ENCODE measurements at places on chromosomes 6 and 20. TPM values are rescaled to one million over a fixed set of nuclear protein-coding genes. Genes with fewer than 3 reads are reported as not detected.

- H3K4me1 ChIP-seq, result peaks cover 15% of the 10 kb centered on the region
- H3K27me3 ChIP-seq, result peaks cover 5% of the 10 kb centered on the region
- H3K27ac ChIP-seq, result no peak overlapping the region
- DNase-seq, result no peak
- H3K4me3 ChIP-seq, result no peak overlapping the region
Observed at GRCh38 chr6:110322874-110323242, 35.3 kb downstream of the METTL24 start.

DNA sequence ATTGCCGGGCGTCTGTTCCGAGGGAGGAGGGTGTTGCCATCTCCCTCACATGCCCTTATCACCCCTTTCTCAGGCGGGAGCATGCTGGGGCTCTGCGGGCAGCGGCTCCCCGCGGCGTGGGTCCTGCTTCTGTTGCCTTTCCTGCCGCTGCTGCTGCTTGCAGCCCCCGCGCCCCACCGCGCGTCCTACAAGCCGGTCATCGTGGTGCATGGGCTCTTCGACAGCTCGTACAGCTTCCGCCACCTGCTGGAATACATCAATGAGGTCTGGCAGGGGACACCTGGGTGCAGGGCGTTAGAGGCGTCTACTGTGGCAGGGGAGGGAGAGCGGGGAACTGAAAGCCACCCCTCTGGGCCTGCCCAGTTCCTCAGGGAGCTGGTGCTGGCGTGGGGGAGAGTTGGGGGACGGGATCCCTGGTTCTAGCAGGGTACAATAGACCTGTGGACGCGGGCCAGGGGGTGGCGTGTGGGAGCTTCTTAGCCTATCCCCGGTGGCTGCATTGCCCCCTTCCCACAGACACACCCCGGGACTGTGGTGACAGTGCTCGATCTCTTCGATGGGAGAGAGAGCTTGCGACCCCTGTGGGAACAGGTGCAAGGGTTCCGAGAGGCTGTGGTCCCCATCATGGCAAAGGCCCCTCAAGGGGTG, 697 bp downstream of the PPT2 start:
- H3K4me3 ChIP-seq, result peak overlapping the region; percentile 99
- peaks cover 17% of the 10 kb centered on the region for H3K36me3 ChIP-seq
- peaks cover 10% of the 10 kb centered on the region for H3K27me3 ChIP-seq

DNA sequence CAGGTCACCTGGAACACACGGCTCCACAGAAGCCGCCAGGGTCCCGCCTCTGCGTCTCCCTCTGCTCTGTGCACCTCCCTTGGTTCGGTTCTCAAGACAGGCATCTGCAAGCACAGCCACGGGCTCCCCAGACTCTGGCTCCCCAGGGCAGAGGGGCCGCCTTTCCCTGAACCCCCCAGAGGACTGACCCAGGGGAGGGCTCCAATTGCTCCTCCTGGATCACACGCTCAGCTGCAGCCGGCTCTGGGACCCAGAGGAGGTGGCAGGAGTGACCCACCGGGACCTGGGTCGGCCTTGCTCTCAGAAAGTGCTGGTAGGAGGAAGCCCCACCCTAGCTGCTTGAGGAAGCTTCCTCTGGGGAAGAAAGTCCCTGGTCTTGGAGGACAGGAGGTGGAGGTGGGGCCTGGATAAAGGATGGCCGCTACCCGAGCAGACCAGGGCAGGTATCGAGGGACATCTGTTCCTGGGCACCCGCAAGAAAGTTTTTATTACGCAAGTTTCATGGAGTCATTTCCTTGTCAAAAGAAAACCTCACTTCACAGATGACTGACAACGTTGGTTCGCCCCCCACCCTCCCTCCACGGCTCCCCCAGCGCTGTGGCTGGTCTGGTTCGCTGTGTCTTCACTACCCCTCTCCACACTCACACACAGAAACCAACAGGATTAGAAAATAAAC, 103.9 kb upstream of the AFDN start:
- DNase-seq, result no peak
- H3K4me3 ChIP-seq, result no peak overlapping the region
- no peaks in the 10 kb centered on the region for H3K27me3 ChIP-seq
- peaks cover 18% of the 10 kb centered on the region for H3K4me1 ChIP-seq
- no peak overlapping the region for H3K27ac ChIP-seq
- no peaks in the 10 kb centered on the region for H3K36me3 ChIP-seq

DNA sequence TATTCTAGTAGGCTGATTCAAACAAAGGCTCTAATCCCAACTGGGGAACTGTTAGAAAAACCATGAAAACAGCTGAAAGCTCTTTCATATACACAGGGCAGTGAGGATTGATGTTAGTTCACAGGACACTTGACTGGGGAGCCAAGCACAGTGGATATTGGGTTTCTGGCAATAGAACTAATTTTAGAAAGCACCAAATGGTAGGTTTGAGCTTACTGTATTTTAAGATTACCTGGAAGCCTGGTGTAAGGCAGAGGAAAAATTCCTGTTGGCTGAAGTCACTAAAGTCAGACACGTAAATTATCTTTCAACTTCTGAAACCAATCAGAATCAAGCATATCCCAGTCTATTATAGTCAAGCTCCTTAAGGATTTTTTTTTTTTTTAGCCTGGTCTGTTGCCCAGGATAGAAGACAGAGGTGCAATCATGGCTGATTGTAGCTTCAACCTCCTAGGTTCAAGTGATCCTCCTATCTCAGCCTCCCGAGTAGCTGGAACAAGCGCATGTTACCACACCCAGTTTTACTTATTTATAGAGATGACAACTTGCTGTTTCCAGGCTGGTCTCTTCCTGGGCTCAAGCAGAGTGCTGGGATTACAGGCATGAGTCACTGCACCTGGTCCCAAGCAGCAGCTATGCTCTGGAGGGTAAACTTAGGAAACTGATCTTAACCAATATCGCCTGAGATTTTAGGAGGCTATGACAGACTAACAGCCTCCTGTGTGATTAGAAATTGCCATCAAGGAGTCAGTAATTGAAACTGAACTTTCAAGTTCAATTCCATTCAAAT, 32.5 kb upstream of the SYNCRIP start:
- peaks cover 3% of the 10 kb centered on the region for H3K27me3 ChIP-seq
- H3K27ac ChIP-seq, result no peak overlapping the region
- H3K4me1 ChIP-seq, result peaks cover 23% of the 10 kb centered on the region

DNA sequence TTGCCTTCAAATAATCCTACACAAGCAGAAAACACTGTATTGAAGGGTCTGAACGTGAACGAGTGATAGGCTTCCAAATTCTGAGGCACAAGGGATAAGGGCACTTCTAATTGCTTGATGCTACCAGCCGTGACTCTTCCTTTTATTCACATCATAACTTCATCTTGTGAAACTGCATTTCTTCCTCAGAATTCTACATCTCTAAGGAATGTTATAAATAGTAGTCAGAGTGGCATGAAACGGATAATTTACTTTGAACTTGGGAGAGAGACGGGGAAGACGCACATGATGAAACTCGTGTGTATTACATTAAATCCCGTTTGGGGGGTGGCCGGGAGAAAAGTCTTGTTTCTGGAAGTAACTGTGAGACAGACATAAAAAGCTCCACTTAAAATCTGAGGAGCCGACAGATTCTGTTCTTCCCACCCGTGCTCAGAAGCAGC, 754 bp downstream of the HDDC2 start:
- peaks cover 49% of the 10 kb centered on the region for H3K4me1 ChIP-seq
- peak overlapping the region; percentile 93 for H3K27ac ChIP-seq
- H3K4me3 ChIP-seq, result peak overlapping the region; percentile 79
- peaks cover 7% of the 10 kb centered on the region for H3K36me3 ChIP-seq

DNA sequence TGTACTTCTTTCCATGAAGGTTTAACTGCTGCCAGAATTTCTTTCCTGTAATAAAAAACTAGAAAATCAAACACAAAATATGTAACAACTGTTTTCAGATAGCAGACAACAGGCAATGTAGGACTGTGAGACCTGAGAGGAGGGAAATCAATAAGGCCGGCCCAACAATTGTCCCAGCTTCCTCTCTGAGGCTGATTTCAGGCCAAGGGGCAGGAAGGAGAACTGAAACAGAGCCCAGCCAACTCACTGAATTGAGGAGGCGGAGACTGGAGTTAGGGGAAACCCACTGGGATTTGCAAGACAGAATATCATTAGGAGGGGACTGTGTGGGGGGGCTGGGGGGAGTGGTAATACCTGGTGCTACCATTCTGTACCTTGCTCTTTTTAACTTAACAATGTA, 42.2 kb downstream of the FLRT3 start:
- H3K27ac ChIP-seq, result no peak overlapping the region
- peak; percentile 22 for DNase-seq
- peaks cover 4% of the 10 kb centered on the region for H3K27me3 ChIP-seq
- H3K36me3 ChIP-seq, result no peaks in the 10 kb centered on the region
- peaks cover 5% of the 10 kb centered on the region for H3K4me1 ChIP-seq
- H3K4me3 ChIP-seq, result no peak overlapping the region

DNA sequence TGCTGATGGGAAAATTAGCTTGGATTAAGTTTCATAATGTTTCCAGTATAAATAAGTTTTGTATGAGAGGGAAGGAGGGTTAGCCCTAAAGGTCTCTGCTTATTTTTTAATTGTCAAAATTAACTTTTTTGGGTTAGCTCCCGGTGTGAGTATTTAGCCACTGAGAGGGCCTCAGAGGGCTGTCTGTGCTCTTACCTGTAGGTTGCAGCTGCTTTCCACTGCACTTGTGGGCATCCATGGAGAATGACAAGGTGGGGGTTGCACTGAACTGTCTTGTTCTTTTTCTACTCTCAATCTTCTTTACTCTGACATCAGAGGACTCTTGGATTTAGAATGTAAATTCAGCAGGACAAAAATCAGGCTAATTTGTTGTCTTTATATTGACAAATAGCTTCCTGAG, 81.4 kb downstream of the CD164 start:
- no peak overlapping the region for H3K27ac ChIP-seq
- no peak overlapping the region for H3K4me3 ChIP-seq
- H3K4me1 ChIP-seq, result peaks cover 63% of the 10 kb centered on the region
- peaks cover 2% of the 10 kb centered on the region for H3K27me3 ChIP-seq
- H3K36me3 ChIP-seq, result no peaks in the 10 kb centered on the region
- no peak for DNase-seq

- H3K36me3 ChIP-seq, result no peaks in the 10 kb centered on the region
- no peak for DNase-seq
- H3K27me3 ChIP-seq, result no peaks in the 10 kb centered on the region
- peaks cover 10% of the 10 kb centered on the region for H3K4me1 ChIP-seq
- no peak overlapping the region for H3K4me3 ChIP-seq
- no peak overlapping the region for H3K27ac ChIP-seq
Observed at GRCh38 chr6:104413767-104414166, 446.0 kb downstream of the HACE1 start.

GRCh38 chr20:50635676-50636600, 55.4 kb downstream of the RIPOR3 start:
- peaks cover 10% of the 10 kb centered on the region for H3K27me3 ChIP-seq
- DNase-seq, result peak; percentile 89
- no peaks in the 10 kb centered on the region for H3K36me3 ChIP-seq

- H3K27me3 ChIP-seq, result no peaks in the 10 kb centered on the region
- H3K4me1 ChIP-seq, result peaks cover 33% of the 10 kb centered on the region
- peak overlapping the region; percentile 6 for H3K4me3 ChIP-seq
- no peak overlapping the region for H3K27ac ChIP-seq
Observed at GRCh38 chr6:28393912-28394662, 5.5 kb downstream of the ZSCAN12 start.

DNA sequence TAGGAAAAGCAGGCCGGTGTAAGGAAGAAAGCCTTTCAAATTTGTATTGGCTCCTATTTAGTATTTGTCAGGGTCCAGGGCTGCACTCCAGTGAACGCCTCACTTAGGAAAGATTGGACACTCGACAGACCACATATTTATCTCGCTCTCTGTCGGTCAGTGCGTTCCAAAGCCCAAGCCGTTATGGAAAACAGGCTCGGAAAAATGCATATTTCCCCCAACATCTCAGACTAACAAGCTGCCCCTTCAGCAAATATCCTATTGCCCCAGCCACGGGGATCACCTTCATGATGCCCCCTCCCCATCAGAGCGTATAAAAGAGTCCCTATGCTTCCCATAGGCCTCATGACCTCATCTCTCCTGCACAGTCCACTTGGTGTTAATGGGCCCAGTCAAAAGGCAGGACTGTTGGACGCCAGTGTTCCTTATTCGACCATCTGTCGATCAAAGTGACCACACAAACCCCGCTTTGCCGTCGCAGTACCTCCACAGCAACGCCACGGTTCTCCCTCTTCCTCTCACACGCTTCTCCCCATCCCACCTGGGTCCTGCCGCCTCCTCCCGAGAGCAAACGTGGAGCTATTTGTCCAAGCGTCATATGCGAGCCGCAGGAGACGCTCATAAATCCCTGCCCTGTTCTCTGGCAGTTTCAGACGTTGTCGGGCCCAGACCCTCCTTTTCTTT, 63.3 kb downstream of the NPEPL1 start:
- H3K27me3 ChIP-seq, result peaks cover 6% of the 10 kb centered on the region
- no peak for DNase-seq
- H3K27ac ChIP-seq, result no peak overlapping the region
- no peak overlapping the region for H3K4me3 ChIP-seq
- H3K36me3 ChIP-seq, result no peaks in the 10 kb centered on the region
- H3K4me1 ChIP-seq, result no peaks in the 10 kb centered on the region

GRCh38 chr6:159168536-159169192, 536 bp upstream of the FNDC1 start:
- no peak overlapping the region for H3K27ac ChIP-seq
- DNase-seq, result peak; percentile 76
- H3K27me3 ChIP-seq, result peaks cover 30% of the 10 kb centered on the region
- peak overlapping the region; percentile 81 for H3K4me3 ChIP-seq
- H3K4me1 ChIP-seq, result peaks cover 14% of the 10 kb centered on the region

DNA sequence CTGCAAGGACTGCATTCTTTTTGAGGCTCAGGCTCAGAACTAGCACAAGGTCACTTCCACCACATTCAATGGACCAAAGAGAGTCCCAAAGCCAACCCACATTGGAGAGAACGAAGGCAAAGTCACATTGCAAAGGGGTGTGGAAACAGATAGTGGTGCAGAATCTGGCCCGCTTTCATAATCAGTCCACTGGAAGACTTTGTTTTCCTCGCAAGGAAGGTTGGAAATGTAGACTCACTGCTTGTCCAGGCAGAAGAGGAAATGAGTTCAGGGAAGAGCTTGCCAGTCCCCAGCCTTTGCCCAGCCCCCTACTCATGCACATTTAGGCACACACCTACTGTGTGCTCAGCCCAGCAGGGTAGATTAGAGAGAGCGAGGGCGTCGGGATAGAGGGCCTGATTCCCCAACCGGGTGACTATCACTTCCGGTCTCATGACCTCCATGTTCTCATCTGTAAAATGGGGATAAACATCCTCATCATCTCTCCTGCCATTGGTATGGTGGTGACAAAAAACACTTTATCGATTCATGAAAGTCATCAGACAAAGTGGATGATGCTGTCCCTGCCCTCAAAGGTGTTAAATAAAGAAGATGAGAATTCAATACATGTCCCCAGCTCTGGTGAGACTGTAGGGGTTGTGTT, 24.3 kb upstream of the CCN5 start:
- H3K27me3 ChIP-seq, result no peaks in the 10 kb centered on the region
- H3K36me3 ChIP-seq, result no peaks in the 10 kb centered on the region
- H3K4me3 ChIP-seq, result no peak overlapping the region
- H3K27ac ChIP-seq, result no peak overlapping the region

Gene GHRH
- not detected for total RNA-seq

Gene RBM24
- 19.6 TPM for total RNA-seq

Gene GNMT
- 0.59 TPM for total RNA-seq

Gene FAM50B
- 3.8 TPM for total RNA-seq

Gene COL11A2
- 127 TPM for total RNA-seq

All from endothelial cell (in vitro differentiated cells).